Heart left ventricle (tissue), 16 donors: ENCODE measurements at places on chromosomes 3 and 15.
A peak's percentile ranks its signal among the peaks of the same experiment; 100 is the strongest.

GRCh38 chr3:131018970-131019369, 7.7 kb downstream of the ASTE1 start:
- DNase-seq, result no peak

DNA sequence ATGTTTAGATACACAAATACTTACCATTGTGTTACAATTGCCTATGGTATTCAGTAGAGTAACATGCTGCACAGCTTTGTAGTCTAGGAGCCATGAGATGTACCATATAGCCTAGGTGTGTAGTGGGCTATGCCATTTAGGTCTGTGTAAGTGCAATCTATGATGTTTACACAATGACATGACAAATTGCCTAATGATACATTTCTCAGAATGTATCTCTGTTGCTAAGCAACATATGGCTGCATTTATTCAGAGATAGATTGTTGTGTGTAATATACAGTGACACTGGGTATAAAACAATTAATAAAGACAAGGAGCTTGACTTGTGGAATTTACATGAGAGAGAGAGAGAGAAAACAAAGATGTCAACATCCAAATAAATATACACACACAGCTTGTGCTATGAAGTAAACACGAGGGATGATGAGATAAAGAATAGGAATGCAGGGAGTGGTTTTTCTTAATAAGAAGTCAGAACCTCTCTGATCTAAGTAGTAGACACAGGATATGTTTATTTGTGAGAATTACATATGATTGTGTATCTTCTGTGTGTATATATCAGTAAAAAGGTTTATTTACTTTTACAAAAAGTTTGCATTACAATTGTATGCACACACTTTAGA, 110.0 kb downstream of the KCNAB1 start:
- DNase-seq, result no peak

DNA sequence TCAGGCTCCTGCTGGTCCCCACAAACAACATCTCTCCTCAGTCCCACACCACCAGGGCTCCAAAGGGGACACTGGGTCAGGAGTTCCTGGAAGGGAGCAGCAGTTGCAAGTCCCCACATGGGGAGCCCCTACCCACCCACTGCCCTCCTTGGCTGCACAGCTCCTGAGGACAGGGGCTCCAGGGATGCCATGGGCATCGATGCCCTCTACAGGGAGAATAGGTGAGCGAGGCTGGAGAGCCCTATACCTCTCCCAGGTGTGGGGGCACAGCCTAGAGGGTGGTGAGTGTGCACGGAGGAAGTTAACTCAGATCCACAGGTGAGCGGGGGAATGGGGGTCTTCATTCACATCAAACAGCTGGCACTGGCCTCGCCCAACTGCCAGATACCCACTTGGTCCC, 141.2 kb upstream of the LINGO1 start:
- no peak for DNase-seq

GRCh38 chr3:56059731-56060130, 408.5 kb downstream of the ERC2 start:
- no peak for DNase-seq

DNA sequence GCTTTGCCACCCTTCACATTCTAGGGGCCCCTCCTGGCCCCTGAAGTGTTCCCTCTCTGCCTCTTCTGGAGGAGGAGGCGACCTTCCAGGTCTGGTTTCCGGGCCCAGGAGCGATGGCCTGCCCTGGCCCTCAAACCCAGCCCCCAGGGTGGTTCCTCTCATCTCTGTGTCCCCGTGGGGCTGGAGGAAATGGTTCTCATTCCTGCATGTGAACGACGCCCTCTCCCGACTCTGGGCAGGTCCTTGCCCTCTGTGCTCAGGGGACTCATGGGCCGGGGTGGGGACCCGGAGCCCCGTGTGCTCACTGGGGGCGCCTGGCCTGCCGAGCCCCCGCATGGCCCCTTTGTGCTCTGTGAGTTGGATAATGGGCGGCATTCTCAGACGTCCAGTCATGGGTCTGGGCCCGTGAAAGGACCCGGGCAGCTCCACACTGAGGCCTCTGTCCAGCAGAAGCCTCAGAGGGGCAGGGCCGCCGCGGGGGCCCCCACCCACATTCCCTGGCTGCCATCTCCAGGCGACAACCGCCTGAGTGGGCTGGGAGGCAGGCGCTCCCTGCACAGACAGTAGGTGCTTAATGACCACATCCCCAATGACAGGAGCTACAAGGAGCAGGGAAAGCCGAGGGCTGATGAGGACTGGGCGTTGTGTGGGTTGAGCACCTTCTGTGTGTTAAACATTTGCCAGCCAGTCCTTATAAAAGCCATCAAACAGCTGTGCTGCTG, 5.5 kb upstream of the PLXND1 start:
- peak; percentile 78 for DNase-seq

- DNase-seq, result no peak
Observed at GRCh38 chr3:16011376-16011775, 163.1 kb upstream of the GALNT15 start.

DNA sequence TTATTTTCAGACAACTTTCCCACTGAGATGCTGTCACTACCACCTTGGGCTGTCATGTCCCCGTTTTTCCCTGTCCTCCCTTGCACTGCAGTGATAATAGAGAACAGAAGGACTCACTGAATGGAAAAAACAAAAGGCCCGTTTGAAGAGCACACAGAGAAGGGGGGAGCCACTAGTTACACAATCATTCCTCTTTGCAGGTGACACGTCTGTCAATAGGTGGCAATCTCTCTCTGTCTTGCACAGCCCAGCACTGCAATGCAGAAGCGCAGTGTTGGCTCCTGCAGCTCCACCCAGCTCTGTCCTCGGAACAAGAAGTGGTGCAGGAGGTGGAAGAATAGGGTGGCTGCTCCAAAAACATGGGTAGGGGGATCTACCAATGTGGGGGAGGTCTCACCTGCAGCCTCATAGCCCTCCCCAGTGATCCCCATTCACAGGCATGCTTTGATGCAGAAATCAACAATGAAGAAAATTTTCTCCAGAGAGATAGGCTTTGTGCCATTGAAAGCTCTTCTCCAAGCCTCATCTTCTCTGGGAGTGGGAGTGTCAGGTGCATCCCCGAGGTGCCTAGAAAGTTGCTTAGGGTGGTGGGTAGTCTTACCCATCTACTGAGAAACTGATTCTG, 31.8 kb downstream of the FSTL1 start:
- DNase-seq, result peak; percentile 45

- DNase-seq, result no peak
Observed at GRCh38 chr3:90062631-90063200, 955.3 kb downstream of the EPHA3 start.

DNA sequence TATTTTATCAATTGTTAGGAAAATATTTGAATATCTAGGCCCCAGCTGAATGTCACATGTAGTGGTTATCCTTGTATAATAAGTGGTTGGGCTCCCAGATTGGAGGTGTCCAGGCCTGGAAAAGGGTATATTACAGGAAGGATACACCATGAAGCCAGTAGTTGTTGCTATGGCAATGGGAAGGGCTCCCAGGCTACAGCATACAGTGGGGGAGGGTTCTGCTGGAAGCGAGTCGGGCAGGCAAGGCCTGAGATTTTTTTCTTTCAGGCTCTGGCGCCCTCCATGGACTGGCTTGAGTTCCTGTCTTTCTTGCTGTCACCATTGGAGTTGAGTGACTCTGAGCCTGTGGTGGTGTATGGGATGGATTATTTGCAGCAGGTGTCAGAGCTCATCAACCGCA, 8.9 kb downstream of the ECE2 start:
- no peak for DNase-seq

GRCh38 chr3:34012102-34012461, 213.7 kb downstream of the PDCD6IP start:
- no peak for DNase-seq

DNA sequence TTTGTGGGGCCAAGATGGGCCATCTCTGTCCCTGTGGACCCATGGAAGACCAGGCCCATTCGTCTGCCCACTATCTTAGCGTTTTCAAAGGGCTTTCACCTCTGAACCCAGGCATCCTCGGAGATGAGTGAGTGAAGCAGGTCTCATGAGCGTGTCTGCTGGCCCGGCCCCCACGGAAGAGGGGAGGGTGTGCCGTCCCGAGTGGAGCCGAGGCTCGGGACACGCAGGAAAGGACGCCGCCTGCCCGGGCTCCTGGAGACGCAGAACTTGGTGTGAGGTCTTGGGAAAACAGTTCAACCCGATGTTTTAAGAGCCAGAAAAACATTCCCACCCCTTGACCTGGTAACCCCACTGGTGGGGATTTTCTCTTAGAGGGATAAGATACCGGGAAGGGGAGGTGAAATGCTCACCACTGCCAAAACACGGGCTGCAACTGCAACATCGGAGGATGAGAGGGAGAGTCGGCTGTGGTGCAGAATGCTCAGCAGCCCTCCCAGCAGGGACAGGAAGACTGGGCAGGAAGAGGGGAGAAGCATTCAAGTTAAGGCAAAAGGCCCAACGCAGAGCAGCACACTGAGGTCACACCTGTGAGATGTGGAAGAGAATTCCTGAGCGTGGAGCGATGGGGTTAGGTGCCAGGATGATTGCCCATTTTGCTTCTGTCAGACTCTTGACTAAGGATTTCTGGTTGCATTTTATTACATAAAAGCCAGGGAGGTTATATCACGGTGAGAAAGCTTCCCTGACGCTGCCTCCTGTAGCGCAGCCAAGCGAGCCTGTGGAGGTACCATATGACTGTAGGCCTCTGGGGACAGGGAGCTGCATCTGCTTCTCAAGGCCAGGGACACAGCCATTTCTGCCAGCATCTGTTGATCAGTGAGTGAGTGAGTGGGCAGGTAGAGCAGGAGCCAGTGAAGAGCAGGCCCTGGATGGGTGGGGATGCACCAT, 14.1 kb upstream of the STAB1 start:
- no peak for DNase-seq

DNA sequence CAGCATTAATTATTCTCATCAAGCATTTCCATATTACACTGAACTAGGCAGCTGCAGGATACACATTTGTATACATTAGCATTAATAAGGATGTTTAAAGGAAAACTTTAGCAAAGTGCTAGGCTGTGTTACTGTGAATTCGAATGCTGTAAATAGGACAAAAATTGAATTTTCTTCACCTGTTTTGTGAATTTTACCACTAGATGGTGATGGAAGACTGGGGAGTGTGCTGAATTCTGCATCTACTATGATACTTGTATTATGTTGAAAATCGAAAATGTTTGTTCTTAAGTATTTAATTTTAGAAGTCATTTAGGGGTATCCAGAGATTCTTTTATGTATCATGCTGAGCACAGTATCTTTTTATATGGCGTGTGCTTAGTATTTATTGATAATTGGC, 12.3 kb upstream of the P2RY14 start:
- no peak for DNase-seq

GRCh38 chr3:184455991-184456390, 76.1 kb downstream of the CHRD start:
- DNase-seq, result no peak

DNA sequence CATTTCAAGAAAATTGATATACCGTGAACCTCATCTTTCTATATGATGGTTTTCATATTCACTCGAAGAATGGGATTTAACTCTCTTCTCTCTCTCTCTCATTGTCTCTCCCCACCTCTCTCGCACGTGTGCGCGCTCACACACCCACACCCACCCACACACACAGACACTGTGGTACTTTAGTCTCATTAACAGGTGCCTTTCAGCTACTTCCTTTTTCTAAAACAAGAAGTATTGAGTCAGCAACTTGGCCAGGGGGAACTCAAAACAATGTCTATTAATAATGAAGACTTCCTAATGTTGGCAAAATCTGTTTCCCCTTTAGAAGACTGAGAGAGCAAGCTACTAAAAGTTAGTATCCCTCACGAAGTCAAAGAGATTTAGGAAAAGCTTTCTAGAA, 150.7 kb downstream of the TMCO5A start:
- DNase-seq, result no peak

DNA sequence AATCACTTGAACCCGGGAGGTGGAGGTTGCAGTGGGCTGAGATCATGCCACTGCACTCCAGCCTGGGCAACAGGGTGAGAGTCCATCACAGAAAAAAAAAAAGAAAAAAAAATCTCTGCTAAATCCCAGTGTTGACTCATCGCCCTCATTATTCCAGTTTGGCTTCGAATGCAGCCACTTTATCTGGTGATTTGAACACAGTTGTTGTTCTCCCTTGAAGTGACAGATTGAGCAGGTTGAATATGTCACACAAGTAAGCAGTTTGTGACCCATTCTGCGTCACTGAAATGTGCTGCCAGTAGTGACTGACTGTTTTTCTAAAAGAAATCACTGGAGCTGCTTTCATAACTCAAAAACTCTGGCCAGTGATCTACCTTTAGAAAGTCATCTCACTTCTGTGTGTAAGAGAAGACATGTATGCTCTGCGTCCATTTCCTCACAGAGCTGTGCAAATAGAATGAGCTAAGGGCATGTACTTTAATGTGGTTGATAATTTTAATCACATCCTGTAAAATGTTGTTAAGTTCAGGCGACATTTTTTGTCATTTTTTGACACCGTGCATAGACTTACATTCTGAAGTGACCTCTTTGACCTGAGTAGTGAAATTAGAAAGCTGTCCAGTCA, 12.5 kb downstream of the DOCK3 start:
- DNase-seq, result peak; percentile 42

DNA sequence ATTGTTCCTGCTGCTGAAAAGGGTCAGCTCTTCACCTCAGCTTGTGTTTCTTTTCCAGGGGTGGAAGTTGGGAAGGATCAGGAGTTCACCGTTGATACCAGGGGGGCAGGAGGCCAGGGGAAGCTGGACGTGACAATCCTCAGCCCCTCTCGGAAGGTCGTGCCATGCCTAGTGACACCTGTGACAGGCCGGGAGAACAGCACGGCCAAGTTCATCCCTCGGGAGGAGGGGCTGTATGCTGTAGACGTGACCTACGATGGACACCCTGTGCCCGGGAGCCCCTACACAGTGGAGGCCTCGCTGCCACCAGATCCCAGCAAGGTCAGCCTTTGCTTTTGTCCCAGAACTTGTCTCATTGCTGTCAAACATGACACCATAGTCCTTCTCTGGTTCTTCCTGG, 89.6 kb downstream of the DNASE1L3 start:
- DNase-seq, result no peak

GRCh38 chr3:127002195-127003174, 19.6 kb downstream of the PLXNA1 start:
- peak; percentile 90 for DNase-seq

GRCh38 chr3:56484122-56484521, 15.9 kb upstream of the ERC2 start:
- DNase-seq, result no peak

DNA sequence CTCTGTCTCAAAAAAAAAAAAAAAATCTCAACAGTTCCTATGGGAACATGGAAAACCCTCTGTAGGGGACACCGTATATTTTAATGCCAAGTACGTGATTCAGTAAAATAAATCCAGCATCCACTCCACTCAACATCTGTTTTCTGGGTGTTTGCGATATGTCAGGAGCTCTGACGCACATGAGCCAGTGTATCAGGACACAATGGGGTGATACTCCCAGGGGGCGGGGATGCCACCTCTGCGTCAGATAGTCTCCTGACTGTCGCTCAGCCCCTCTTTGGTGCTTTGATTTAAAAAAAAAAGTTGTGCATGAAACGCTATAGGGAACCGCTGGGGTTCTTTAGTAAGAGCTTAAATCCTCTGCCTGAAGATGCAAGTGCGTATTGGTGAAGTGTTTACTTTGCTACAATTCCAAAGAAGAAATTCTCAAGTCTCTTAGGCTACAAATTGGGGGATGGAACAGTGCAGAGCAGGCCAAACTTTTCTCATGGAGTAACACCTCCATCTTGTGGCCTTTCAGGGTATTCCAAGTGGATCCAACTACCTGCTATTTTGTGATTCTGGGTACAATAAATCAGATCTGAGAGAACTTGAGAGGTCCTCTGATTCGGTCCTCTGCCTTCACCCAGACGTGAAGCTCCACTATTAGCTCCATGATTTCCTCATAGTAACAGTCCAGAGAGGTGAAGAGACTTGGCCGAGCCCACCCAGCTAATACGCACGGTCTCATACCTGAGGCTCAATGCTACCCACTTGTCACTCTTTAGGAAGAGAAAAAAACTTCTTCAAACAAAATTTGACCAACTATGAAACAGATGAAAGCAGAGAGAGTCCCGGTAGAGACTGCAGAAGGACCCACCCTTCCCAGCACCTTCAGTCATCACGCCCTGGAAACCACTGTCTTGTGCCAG, 9.3 kb upstream of the NR2E3 start:
- no peak for DNase-seq
